Left ventricle myocardium superior (tissue), 1 donor: ENCODE measurements at places on chromosomes 2 and 18.
A peak's percentile ranks its signal among the peaks of the same experiment; 100 is the strongest.

- DNase-seq, result peak; percentile 58
Measured at GRCh38 chr2:217632043-217632442, 370.8 kb downstream of the TNS1 start.

DNA sequence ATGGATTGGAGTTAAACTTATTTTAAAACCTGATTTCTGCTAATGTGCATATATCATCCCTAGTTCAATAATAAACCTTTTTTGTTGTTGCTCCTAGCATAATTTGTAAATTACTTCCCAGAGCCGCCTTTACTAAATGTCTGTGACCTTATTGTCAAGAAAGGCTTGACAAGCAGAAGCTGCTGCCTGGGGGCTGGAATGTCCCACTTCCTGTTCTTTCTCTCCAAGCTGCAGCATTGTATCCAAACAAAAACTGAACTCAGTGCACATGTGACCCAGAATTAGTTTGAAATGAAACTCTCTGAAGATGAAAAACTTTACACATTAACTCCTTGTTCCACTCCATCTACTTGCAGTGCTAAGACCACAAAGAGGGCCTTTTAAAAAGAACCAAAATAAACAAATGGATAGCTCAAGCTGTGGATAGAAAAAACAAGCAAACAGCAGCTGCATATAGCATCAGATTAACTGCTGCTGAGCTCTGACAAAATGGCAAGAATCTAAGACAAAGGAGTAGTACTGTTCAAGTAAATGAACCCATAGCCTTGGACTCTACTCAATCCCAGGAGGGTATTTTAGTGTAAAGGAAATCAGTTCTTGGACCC is 99.8 kb upstream of the NEUROD1 start:
- no peak for DNase-seq

- DNase-seq, result no peak
Measured at GRCh38 chr2:150698016-150698661, 210.7 kb upstream of the RND3 start.

- DNase-seq, result no peak
Measured at GRCh38 chr2:8448824-8449556, 232.9 kb upstream of the ID2 start.

GRCh38 chr18:12656938-12657683 is 796 bp downstream of the SPIRE1 start:
- peak; percentile 77 for DNase-seq

DNA sequence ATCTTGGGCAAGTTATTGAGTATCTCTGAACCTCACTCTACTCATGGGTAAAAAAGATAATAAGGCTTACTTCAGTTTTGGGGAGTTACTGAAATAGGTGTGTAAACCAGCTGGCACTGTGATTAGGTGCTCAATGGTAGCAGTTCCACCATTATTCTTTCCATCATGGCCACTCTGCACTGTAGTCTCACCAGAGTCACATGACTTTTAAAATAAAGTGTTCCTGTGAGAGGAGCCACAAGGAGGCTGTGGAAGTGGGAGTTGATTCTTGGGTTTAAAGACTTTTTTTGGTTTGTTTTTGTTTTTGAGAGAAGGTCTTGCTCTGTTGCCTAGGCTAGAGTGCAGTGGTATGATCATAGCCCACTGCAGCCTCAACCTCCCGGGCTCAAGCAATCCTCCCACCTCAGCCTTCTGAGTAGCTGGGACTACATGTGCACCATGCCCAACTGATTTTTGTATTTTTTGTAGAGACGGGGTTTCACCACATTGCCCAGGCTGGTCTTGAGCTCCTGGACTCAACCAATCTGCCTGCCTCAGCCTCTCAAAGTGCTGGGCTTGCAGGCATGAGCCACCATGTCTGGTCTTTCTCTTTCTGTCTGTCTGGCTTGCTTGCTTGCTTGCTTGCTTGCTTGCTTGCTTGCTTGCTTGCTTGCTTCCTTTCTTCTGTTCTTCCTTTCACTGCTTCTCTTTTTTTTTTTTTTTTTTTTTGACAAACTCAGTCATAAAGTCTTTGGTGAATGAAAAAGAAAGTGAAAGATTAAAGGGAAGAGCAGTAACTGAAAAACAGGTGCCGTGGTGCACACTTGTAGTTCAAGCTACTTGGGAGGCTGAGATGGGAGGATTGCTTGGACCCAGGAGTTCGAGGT is 21.2 kb upstream of the ACVR1 start:
- DNase-seq, result no peak

DNA sequence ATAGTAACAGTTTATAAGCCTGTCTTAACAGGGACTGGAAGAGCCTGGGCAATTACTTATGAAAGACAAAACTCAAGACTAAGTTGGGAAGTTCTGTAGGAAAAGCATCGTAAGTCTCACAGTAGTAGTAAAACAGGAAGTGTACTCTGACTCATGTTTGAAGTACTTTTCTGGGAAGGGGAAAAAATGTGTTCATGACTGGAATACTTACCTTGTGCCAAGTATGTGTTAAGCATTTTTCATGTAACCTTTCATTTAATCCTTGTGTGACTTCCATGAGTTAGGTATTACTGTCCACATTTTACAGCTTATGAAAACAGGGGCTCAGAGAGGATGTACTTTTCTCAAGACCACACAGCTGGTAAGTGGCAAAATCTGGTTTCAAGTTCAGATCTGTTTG is 13.7 kb upstream of the SKOR2 start:
- DNase-seq, result no peak

DNA sequence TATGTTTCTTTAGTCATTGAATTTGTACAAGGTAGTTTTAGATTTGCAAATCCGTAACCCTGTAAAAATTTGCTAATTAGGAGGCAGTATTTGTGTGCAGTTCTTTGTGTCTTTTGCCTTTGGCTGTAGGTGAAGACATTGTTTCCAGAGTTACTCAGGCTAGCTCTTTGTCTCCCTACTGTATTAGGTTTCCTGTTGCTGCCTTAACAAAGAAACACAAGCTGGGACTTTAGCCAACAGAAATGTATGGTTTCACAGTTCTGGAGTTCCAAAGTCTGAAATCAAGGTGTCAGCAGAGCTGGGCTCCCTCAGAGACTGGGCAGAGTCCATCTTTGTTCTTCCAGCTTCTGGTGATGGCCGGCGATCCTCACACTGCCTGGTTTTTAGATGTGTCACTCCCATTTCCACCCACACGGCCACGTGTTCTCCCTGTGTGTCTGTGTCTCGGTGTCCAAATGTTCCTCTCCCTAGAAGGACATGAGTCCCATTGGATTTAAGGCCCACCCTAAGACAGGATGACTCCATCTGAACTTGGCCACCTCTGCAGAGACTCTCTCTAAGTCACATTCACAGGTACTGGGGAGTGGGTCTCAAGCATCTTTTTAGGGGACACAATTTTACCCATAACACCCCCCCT is 309.7 kb downstream of the GALR1 start:
- DNase-seq, result no peak

DNA sequence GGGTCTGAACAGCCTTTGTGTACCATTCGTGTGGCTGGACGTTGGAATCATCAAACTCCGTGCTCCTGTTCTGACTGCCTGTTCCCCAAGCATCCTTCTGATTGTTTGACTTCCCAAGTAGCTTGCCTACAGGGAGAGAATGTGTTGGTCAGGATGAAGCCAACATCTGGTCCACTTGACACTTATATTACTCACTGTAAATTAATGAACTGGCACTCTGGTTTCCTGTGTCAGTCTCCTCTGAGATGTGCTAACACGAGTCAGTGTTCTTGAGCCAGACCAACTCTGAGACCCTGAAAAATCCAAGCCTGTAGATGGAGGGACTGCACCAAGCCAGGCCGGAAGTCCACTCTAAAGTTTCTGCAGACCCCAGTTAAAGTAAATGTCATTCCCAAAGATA is 440.9 kb downstream of the ZNF516 start:
- DNase-seq, result no peak

- no peak for DNase-seq
Measured at GRCh38 chr2:152635635-152636298, 81.5 kb downstream of the PRPF40A start.

GRCh38 chr18:42780171-42780570 is 335.3 kb downstream of the RIT2 start:
- no peak for DNase-seq
